BJ (cell line): ENCODE measurements at places on chromosomes 2 and 18.

DNA sequence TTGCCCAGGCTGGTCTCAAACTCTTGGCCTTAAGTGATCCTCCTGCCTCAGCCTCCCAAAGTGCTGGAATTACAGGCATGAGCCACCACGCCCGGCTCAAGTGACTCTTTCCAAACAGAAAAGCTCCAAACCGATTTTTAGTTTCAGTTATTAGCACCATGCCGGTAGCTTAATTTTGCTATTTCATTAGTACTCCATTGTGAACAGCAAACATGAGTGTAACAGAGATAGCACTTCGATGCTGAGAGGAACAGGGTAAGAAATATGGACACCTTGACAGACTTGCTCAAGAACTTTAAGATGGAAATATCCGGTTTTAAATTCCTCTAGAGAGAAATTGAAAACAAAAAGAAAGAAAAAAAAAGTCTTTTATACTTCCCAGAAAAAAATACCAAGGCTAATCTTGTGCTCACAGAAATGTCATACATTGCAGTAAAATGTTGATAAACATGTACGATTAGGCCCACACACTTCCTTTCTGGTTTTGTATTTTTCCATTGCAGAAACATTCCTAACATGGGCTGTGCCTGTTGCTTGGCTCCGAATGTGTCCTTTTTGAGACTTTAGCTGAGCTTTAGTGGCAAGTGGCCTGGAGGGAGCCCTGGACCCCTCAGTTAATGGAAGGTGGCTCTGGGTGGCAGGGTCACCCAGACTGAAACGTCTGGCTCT is 18.3 kb downstream of the FHL2 start:
- DNase-seq = no peak

DNA sequence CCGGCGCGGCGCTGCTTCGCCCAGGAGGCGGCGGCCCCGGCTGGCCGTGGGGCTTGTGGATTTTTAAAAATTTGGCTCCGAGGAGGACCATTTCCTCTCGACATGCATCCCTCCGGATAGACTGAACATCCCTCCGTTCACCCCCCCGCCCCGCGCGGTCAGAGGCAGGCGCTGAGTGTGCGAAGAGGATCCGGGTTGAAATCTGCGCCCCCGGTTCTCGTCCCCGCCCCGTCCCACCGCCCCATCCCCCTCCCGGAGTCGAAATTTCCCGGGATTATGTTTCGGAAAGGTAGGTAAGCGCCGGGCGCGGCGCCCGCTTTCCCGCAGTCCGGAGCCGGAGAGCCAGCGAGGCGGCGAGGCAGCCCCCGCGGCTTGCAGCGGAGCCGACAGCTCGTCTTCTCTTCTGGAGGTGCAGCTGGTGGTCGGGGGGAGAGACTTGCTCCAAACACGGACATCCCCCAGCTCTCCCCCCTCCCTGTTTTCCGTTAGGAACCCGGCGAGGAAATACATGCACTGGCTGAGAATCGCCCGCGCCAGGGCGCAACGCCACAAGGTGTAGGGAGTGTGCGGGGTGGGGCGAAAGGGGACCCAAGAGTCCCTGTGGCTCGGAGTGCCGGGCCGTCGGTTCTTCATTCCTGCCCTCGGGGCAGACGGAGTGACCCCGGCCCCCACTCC is at the start of gene PRKCE:
Gene PRKCE, plus strand, starts transcription at position 261 of the 675 bp plus-strand sequence.
- no peak for DNase-seq

DNA sequence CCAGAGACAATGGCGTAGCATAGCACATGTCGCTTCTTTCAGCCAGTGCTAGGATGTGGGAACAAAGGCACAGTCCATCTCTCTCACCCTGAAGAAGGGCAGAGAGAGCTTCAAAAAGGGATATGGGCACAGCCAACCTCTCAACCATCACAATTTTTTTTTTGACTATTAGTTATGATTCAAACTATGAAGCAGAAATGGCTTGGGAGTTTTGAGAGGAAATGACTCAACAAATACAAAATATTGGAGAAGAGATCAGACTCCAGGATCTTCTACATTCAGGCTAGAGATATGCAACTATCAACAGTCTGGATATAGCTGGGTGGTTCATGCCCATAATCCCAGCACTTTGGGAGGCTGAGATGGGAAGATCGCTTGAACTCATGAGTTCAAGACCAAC is 109.1 kb downstream of the MCFD2 start:
- DNase-seq = no peak

- no peak for DNase-seq
Measured at GRCh38 chr2:145845207-145845894, 1325.4 kb upstream of the ZEB2 start.

DNA sequence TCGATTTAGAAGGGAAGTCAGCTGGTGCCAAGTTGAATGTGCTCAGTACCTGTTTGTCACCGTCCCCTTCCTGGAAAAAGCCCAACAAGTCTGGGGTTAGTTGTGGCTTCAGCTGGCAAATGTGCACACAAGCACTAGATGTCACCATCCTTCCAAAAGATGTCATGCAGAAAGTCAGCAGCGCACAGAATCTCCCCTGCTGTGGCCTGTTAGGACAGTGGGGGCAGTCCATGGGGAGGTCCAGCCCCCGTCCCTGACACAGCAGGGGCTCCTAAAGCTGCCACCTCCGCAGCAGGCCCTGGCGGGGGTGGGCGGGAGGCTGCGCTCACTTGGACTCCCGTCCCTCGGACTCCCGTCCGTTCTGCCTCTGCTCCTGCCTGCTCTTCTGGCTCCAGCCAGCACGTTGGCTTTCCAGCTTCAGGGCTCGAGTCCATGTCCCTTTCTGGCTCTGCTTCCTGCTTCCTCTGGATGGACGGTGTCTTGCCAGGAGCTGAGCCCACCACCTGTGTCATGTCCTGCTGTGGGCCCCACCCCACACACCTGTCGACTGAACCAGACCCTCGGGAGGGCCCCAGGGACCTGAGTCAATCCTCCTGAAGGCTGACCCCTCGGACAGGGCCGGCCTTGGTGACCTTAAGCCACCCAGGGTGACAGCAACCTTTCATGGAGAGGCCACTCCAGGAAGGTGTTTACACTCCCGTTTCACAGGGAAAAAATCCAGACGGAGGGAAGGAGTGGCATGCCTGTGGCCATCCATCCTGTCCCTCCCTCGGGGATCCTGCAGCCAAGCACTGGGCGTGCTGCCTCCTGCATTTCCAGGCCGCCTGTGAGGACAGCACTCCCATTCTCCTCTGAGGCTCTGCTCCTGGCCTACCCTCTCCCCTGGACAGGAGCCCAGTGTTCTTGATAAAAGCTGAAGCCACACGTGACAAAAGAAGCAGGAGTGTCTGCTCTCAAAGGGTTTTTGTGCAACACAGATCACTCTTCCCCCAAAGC is 8.5 kb downstream of the RAB17 start:
- DNase-seq = no peak

DNA sequence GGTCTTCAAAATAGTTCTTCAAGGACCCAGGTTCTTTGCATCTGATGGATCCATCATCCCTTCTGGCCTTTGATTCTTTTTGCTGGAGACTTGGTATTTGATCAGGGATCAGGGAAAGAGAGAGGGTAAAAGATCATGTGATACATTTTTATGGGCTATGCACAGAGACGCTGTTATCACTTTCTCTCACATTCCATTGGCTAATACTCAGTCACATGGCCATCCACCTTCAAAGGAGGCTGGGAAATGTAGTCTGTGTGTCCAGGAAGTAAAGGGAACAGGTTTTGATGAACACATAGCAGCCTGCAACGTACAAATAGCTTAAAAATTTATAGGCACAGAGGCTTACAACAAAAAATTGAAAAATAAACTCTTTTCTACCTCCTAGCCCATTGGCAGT is 629.6 kb upstream of the FANCL start:
- no peak for DNase-seq

DNA sequence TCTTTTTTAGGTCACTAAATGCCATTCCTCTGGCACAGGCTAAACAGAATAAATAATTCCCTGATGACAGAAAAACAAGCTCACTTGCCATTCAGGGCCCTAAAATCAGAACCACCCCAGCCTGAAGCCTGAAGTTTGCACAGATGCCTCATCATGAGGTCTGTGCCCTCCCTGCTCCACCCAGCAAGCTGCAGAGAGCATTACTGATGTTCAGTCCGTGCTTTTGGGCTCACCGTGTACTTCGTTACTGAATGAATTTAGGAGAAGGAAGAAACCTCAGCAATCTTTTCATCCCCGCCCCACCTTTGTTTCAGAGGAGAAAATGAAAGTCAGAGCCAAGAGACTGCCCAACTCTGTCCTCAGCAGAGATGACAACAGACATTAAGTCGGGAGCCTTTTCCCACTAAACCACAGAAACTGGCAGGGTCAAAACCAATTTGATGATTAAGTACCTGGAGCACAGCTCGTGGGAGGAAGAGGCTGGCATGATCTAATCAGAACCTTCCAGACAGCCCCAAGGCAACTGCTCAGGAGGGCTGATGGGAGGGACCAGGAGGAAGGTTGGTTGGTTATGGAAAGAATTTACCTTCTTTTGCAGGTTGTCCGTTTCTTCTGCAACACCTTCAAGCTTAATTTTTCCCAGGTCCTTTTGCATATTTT is 122.7 kb downstream of the LAMA1 start:
- DNase-seq = no peak

DNA sequence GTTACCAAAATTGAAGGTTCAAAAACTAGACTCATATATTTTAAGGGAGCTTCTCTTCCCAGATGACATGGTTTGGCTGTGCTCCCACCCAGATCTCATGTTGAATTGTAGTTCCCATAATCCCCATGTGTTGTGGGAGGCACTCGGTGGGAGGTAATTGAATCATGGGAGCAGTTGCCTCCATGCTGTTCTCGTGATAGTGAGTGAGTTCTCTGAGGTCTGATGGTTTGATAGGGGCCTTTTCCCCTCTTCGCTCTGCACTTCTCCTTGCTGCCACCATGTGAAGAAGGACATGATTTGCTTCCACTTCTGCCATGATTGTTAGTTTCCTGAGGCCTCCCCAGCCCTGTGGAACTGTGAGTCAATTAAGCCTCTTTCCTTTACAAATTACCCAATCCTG is 140.1 kb downstream of the MAIP1 start:
- no peak for DNase-seq

GRCh38 chr2:74007121-74007520 is 22.4 kb downstream of the TET3 start:
- DNase-seq = no peak

- DNase-seq = no peak
Measured at GRCh38 chr2:188522517-188522916, 230.8 kb downstream of the GULP1 start.

DNA sequence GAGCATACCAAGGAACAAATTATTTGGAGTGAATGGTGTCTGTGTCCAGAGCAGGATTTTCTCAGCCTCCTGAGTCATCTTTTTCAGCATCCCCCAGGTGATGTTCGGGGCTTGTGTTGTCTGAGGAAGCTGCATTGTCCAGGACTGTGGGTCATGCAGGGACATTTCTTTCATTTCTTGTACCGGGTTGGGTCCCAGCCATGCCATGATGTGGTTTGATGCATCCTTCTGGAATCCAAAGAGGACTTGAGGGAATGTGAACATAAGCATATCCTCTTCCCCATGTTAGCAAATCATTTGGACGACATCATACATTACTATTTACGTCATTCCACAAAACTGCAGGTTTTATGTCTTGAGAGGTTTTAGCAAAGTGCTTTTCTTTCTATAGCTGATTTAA is 797.8 kb downstream of the CCDC85A start:
- DNase-seq = peak; percentile 9

GRCh38 chr2:195269220-195269619 is 387.8 kb upstream of the SLC39A10 start:
- DNase-seq = no peak

DNA sequence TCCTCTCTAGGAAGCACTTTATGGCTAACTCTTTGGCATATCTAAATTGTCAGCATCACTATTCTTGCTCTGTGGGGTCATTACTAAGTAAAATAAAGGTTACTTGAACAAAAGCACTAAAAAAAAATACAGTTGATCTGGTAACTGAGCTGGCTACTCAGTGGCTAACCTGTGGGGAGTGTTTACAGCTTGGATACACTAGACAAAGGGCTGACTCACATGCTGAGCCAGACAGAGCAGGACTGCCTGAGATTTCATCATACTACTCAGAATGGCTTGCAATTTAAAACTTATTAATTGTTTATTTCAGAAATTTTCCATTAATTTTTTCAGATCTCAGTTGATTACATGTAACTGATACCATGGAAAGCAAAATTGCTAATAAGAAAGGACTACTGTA is 1690.4 kb upstream of the SLC39A10 start:
- DNase-seq = no peak

DNA sequence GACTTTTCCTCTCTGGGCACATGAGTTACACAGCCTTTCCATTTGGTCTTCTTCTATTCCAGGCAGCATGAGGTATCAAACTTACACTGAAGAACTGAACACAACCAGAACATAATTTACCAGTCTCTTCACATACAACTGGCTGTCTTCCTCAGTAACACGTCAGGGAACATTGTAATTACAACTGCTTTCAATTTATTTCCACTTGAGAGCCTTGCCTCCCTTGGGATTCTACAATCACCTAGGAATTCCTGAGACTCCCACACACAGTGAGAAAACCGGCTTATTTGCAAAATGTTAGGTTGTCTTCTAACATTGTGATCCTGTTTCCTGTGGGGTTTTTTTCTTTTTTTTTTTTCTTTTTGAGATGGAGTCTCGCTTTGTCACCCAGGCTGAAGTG is 149.9 kb downstream of the TMX3 start:
- no peak for DNase-seq

GRCh38 chr2:220670511-220670910 is 901.6 kb downstream of the EPHA4 start:
- DNase-seq = no peak

DNA sequence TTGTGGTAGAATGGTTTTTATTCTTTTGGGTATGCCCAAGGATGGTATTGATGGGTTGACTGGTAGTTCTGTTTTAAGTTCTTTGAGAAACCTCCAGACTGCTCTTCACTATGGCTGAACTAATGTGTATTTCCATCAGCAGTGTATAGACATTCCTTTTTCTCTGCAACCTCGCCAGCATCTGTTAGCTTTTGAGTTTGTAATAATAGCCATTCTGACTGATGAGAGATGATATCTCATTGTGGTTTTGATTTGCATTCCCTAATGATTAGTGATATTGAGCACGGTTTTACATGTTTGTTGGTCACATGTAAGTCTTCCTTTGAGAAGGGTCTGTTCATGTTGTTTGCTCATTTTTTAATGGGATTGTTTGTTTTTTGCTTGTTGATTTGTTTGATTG is 1348.7 kb upstream of the NXPH2 start:
- DNase-seq = no peak

GRCh38 chr18:46672062-46672970 is 15.3 kb upstream of the LOXHD1 start:
- no peak for DNase-seq

GRCh38 chr2:205482399-205483081 is 199.8 kb upstream of the NRP2 start:
- no peak for DNase-seq

GRCh38 chr2:231263118-231263831 is 64.8 kb downstream of the ARMC9 start:
- DNase-seq = no peak
